ENCODE measurements at places on chromosomes 6 and 20. TPM values are rescaled to one million over a fixed set of nuclear protein-coding genes. Genes with fewer than 3 reads are reported as not detected.

DNA sequence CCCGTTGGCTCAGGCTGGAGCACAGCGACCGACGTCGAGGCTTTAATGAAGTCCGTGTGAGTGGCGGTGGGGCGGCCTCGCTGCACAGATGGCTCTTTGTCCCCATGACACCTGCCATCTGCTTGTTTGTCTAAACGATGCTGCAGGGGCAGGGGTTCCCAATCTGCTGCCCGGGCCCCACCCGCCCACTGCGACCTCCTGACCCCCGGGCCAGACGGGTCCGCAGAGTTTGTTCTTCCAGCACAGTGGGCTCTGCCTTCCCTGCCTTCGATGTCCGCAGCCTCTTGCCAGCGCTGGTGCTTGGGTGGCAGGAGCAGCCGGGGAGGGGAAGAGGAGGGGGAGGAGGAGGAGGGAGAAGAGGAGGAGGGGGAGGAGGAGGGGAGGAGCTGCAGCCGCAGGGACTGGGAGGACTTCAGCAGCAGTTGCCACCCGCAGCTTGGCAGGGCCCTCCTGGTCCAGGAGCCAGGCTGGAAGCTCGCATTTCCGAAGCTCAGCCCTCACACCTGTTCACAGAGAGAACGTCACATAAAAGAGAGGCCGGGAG, 210.0 kb downstream of the DLL1 start:
- DNase-seq, result no peak

- DNase-seq, result no peak
Measured at GRCh38 chr6:26332074-26332387, 33.0 kb upstream of the BTN3A2 start.

The PPP1R3G gene
- total RNA-seq, result 2.1 TPM

DNA sequence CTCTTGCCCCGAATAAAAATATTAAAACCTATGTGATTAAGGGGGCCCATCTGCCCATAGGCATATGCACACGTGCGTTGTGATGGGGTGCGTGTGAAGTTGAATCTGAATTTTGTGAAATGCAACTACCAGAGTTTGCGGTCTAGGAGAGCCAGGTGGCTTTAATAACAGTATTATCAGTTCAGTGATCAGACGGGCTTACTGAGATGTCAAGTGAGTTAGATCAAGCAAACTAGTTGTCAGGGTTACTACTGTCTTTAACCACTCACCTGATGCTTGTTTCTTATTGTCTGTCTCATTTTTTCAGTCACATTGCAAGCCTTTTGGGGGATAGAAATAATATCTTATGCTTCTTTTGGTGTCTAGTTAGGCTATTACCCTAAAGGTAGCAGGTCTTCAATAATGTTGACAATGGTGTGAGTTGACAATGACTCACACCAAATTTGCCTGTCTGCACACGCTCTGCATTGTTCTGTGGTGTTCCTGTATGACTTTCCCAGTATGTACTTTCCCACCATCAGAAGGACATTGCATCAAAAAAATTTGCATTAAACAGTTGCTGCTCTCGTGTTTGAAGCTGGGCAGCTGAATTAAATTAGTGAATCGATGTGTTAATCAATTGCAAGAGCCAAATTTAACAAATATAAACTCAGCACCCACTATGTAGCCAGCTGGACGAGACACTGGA, 103.1 kb upstream of the NAA20 start:
- no peak for DNase-seq

The HRH3 gene
- not detected for total RNA-seq

DNA sequence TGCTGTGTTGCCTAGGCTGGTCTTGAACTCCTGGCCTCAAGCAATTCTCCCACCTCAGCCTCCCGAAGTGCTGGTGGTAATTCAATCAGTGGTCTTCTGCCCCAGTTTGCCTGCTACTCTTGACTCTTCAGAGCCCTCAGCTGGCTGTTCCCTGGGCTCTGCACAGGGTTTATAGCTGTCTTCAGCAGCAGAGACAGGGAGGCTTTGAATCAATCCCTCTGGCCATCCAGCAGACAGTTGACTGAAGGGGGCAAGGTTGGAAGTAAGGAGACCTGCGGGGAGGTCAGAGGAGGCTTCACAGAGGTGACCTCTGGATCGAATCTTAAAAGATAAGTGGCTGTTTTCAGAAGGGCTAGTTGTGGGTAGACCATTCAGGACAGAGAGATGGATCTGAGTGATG, 26.0 kb upstream of the KIF3B start:
- DNase-seq, result no peak

DNA sequence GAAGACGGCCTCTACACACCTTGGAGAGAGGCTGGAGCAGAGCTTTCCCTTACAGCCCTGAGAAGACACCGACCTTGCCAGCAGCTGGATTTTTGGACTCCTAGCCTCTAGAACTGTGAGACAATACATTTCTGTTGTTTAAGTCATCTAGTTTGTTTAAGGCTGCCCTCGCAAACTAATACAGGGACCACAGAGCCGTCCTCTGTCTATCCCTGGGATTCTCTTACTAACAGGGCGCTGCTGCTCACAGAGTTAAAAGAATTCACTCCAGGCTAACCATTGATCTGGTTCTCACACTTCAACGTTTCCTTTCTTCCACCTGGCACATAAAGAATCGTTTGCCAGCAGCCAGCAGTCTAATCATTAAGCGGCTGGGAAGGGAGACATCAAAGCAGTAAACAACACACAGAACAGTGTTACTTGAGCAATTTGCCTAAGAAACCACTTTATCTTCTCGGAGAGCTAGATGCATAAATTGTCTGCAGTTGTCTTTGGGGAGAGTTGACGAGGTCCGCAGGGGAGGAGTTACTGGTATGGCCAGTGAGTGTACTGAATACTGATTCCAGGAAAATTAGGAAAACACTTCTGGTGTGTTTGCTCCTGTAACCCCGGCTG, 103.5 kb upstream of the AKAP12 start:
- peak; percentile 20 for DNase-seq

- no peak for DNase-seq
Measured at GRCh38 chr6:22059126-22059525, 237.7 kb downstream of the PRL start.

The SLC13A3 gene
- 5.7 TPM for total RNA-seq

DNA sequence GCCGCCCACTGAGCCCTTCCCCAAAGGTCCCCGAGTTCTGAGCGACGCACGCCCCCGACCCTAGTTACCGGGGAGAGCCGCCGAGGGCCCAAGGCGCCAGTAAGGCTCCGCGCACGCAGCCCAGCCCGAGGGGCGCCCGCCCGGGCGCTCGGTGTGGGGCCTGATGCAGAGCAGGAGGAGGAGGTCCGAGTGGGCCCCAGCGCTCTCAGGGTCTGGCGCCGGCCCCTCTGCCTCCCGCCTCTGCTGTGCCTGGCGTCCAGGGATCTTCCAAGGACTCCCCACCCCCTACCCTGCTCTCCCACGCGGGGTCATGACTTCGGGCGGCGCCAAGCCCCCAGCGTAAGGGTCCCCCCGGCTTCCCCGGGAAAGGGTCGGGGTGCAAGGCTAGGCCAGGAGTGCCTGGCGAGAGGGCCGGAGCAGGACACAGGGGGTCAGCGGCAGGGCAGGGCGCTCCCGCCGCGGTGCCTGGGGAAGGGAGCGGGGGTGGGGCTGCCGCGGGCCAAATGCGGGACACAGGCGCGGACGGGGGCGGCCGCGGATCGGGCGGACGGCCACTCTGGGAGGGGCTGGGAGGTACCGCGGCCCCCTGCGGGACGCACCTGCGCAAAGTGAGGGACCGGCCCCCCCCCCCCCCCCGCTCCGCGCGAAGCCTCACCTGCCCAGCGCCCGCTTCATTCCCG, 637 bp downstream of the ABHD12 start:
- DNase-seq, result no peak

The RAD21L1 gene
- 0.39 TPM for total RNA-seq

DNA sequence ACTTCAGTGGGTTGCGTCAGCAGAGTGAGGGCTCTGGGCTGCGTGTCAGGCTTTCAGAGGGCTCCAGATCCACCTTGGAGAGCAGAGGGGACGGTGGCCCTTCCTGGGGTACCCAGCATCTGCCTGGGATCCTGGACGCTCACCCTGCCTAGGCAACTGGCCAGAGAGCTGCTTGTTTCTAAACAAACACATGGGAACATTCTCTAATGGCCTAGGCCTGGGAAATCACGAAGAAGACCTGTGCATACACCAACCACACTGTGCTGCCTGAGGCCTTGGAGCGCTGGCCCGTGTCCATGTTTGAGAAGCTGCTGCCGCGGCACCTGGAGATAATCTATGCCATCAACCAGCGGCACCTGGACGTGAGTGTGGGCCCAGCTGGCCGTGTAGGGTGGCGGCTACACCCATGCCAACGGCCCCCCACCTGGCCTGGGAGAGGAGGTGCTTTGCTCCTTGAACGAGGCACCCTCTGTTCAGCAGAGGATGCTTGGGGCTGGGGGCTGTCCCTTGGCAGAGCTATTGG, 32.2 kb downstream of the PYGB start:
- DNase-seq, result no peak

GRCh38 chr6:125791151-125791819, 525 bp downstream of the NCOA7 start:
- DNase-seq, result no peak

The SLC22A16 gene
- not detected for total RNA-seq

The TNFAIP3 gene
- 29.3 TPM for total RNA-seq

GRCh38 chr6:114344971-114345275, 2.1 kb upstream of the HS3ST5 start:
- no peak for DNase-seq

All from tibial nerve (tissue), 4 donors.